NCI-H1092 treated with DMSO at 0.1 percent for 48 hours (cell line): ENCODE measurements at places on chromosomes 2 and 18.

DNA sequence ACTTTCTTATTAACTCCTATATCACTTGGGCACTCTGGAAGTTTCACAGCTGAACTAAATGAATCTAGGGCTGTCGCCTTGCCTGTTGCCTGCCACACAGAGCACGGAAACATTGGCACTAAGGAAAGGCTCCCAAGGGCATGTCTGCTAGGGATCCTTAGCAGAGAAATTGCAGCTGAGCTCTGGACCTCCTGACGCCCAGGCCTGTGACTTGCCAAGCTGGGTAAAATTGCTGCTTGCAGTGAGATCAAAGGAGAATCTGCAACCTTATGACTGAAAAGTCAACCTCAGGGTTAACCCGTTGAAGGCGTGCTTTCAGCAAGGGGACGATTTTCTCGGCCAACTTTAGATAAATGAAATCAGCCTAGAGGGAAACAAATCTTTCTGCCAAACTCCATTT is 189.8 kb downstream of the NCK2 start:
- no peak for DNase-seq

- DNase-seq, result no peak
Observed at GRCh38 chr18:35277633-35278032, 12.4 kb downstream of the ZSCAN30 start.

DNA sequence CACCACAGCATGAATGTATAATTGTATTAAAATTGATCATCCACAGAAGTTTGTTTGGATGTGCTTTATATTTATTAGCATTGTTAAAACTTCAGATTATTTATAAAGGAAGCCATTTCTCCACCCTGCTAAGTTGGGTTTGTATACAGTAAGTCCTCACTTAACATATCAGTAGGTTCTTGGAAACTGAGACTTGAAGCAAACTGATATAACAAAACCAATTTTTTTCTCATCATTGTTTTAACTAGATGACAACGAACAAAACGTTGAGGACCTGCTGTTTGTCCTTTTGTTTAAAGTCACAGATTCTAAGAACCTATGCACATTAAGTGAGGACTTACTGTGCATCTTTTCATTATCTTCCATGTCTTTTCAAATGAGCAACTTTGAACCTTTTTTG is 17.1 kb downstream of the C2orf69 start:
- no peak for DNase-seq

DNA sequence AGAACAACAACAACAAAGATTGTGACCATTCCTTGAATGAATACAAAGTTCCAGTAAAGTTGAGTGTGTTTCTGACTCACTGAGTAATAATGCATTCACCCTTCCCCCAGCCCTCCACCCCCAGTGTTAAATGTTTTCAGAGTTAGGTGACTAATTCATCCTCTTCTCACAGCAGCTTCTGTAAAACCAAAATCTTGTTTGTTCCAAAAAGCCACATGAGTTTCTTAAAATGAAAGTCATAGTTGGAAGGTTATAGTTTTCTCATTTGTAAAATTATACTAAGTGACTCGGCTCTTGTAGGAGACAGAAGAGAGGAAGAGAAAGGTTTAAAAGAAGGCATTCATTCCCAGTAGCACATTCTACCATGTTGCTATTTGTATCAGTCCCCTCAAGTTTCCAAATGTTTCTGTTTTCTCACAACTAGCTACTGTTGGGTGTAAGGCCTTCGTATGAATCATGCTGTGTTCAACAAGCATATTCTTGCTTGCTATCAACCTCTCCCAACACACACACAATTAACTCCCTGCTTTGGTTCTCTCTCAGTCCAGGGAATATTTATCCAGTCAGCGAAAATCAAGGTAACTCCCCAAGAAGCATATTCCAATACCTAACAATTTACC is 75.3 kb downstream of the MBD2 start:
- DNase-seq, result no peak

DNA sequence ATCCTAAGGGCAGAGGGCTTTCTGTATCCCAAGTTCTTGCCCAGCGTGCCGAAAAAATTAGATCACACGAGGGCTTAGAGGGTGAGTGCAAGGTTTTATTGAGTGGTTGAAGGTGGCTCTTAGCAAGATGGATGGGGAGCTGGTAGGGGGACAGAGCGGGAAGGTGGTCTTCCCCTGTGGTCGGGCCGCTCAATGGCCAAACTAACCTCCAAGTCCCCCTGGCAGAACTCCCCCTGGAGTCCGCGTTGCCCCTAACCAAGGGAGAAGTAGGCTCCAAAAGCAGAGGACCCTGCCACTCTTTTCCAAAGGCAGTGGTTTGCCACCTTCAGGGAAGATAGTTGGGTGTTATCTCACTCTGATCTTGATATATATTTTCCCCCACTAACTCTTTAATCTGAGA is 63.4 kb downstream of the LYPD1 start:
- no peak for DNase-seq

GRCh38 chr2:85175369-85176299 is 42.4 kb downstream of the TCF7L1 start:
- peak; percentile 61 for DNase-seq

GRCh38 chr2:199987586-199987985 is 32.2 kb downstream of the MAIP1 start:
- peak; percentile 25 for DNase-seq

DNA sequence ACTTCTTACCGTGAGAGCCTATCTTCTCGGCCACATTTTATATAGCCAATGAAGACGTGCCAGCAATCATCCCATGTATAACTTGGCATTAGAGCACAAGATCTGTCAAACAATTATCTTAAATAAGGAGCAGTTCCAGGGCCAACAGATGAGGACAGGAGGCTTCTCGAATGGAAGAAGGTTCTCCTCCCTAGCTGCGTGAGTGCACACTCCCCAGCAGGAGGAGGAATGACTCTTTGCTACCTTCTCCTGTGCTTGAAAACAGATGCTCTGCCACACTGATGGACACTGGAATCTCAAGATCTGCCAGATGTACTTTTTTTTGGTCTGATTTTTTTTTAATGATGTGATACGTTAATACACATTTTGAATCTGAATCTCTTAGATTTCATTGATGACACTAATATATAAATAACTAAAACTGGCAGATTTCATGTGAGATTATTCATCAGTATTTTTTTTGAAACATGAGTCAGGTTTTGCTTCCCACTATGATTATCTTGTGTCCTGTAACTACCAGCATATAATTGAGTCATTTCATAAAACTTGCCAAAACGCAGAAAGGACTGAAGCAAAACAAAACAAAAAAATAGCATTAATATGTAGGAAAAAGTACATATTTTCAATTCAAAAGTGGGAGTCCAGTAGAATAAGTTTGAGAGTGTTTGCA is 626 bp upstream of the VIT start:
- DNase-seq, result no peak

DNA sequence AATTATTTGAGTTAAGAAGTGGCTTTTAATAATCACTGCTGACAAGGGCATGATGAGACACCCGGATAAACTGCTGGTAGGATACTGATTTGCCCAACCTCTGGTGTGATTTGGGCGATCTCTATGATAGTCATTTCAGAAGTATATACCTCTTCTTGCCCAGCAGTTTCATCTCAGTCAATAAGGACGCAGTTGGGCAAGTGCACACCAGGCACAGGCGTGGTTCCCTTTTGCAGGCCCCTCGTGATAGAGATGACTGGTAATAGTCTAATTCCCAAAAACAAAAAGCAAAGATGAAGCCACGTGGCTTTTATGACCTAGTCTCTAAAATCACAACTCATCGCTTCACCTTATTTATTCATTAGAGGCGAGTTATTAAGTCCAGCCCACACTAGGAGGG is 246.4 kb downstream of the PRKCE start:
- no peak for DNase-seq

DNA sequence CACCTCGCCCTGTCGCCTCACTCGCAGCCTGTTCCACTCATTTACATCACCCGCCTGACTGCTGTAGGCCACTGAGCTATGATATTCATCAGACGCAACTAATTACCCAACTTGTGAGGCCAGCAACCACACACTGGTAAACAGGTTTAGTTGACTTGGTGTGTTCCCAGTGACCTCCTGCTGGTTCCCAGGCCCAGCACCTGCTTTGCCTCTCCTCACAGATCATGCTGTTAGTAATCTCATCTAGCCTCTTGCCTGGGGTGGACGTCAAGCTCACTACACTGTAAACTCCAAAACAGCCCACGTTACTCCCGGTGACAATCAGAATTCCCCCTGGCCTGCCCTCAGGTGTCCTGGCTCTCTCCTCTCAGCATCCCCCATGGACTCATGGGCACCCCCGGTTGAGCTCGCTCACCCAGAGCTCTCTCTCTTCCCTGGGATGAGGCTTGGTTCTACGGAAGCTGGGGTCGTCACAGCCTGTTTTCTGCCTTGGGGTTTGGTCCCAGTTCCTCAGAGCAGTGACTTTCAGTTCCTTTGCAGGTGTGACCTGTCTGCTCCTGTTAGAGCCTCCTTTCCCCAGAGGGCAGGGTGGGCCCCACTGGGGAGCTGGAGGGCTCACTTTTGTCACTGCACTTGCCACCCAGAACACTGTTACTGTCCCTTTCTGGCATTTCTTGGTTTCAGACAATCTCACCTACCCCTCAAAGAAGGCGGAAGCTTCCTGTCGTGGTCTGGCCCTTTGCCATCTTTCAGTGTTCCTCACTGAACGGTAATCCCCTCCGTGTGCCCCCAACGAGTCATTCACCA is 40.3 kb downstream of the INPP5D start:
- no peak for DNase-seq

DNA sequence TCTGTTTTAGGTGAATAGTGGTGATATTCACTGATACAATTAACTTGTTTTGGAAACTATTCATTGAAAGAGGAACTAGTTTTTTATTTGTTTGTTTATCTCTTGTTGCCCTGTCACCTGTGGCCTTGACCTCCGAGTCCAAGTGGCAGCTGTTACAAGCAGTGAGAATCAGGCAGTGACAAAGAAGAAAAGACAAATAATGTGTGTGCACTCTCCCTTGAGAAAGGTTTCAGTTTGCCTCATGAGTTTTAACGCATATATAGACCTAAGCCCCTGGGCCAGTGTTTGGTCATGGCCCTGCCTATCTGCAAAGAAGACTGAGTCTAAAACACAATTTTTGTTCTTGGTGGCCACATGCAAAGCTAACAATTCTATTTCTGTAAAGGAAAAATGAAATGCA is 15.3 kb downstream of the KYNU start:
- DNase-seq, result no peak

DNA sequence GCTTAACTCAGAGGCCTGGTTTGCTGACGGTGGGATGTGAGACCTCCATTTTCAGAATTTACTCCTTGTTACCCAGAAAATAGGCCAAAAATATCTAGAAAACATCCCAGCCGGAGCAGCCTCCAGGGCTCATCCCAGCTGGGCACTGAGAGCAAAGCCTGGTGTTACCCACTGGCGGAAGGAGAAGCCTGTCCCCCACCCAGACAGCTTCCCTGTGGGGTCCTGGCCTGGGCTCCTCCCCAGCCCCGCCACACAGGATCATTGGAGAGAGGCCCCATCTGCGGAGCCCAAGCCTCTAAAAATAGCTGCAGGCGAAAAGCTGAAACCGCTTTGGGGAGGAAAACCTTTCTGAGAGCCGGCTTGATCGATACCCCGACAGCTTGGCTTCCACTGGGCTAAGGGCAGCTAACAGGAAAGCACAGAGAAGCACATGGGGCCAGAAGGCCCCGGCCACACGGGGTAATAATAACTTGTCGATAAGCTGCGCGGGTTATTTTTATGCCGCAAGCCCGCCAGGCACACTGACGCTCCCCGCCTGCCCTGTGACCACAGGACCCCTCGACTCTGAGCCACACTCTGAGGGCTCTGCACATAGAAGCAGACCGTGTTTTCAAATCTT is 26.9 kb upstream of the FAHD2A start:
- no peak for DNase-seq

- DNase-seq, result no peak
Observed at GRCh38 chr2:151619337-151619989, 114.8 kb downstream of the NEB start.

GRCh38 chr18:59681521-59682004 is 15.7 kb downstream of the CCBE1 start:
- DNase-seq, result peak; percentile 71

- DNase-seq, result no peak
Observed at GRCh38 chr2:184677171-184677570, 78.8 kb downstream of the ZNF804A start.

GRCh38 chr2:149355716-149356422 is 25.5 kb downstream of the LYPD6 start:
- DNase-seq, result no peak

- DNase-seq, result no peak
Observed at GRCh38 chr2:119495948-119496347, 28.3 kb downstream of the SCTR start.

DNA sequence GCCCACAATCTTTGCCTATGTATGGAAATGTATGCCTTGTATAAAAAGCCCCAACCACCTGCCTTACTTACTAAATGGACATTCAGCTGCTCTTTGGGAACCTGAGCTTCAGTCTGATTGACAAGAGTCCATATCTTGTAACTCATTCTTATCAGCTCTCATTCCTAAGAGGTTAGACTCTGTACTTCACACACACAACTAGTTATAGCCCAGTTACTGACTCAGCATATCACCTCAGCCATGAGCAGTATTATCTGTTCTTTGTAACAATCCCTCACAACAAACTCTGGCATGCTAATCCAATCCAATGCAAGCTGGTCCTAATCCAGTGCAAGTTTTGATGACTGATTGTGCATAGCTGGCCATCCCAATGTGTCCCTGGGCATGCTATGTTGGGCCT is 250.6 kb downstream of the RIT2 start:
- DNase-seq, result no peak

DNA sequence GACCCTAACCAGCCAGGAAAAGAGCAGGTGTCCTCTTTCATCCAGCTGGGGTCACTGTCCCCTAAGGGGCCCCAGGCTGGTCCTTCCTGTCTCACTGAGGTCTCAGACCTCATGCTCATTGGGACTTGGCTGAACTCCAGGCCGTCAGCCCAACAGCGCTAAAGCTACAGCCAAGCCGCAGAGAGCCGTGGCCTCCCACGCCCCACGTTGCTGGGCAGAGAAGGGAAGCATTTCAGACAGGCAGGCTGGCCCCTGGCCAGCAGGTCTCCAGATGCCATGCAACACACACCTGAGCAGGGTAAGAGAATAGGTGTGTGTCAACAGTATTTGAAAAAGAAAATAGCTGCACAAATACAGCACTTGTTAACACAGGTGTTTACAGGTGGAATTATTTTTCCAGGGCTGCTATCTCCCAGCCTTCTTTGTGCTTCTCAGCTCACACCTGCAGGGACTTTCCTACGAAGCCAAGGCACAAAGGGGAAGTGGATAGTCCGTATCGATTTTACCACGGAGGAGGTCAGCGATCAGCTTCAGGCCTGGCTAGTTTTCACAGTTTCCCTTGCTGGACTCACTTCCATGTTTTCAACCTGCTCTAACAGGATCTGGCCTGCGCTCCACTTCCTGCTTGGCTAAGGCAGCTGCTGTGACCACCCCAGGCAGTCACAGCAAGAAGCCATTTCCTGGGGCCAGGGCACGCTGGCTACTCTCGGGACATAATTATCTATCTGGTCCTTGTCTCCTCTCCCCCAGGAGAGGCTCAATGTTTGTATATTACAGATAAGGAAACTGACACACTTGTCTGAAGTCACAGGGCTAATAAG is 156.1 kb upstream of the ID2 start:
- DNase-seq, result peak; percentile 75

- no peak for DNase-seq
Observed at GRCh38 chr18:36993068-36993467, 164.1 kb downstream of the KIAA1328 start.

- DNase-seq, result peak; percentile 92
Observed at GRCh38 chr18:49813319-49814146, at the start of gene ACAA2. TSS of gene ACAA2 (minus strand) at chr18:49813533. CDS start at chr18:49813484, 49 bp downstream.

GRCh38 chr18:13354402-13354801 is 135.8 kb downstream of the LDLRAD4 start:
- no peak for DNase-seq
